ENCODE measurements at places on chromosomes 5 and 9.

GRCh38 chr9:121141306-121141705 lies 60.4 kb downstream of the RAB14 start:
- no peak for DNase-seq

DNA sequence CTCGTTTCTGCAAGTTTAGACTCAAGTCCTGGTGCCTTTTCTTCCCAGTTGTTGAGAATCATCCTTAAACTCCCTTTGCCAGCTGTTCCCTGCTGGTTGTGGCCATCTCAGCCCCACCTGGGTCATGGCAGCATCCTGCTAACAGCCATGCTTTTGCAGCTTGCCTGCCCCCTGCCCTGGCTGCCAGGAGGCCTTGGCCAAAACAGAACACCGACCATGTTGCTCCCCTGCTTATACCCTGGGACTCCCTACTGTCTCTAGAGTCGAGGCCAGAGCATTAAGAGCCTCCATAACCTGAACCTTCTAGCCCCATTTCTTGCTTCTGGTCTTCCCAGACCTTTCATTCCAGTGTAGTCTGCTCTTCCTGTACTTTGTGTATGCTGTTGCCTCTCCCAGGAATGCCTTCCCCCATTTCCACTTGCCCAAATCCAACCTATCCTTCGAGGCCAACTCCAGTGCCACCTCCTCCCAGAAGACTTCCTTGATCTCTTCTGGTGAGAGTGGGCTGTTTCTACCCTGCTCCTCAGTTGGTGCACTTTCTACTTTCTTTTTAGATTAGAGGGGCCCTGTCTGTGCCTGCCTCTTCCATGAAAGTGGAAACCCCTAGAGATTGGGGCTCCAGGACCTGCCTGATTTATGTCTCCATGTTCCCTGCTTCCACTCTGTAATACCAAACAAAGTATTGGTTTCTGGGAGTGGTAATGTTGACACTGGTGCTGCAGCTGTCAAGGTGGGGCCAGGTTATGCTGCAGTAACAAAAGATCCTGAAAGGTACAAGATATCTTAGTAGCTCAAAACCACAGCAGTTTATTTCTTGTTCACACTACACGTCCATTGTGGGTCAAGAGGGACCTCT lies 88.2 kb downstream of the AMBP start:
- no peak for DNase-seq

DNA sequence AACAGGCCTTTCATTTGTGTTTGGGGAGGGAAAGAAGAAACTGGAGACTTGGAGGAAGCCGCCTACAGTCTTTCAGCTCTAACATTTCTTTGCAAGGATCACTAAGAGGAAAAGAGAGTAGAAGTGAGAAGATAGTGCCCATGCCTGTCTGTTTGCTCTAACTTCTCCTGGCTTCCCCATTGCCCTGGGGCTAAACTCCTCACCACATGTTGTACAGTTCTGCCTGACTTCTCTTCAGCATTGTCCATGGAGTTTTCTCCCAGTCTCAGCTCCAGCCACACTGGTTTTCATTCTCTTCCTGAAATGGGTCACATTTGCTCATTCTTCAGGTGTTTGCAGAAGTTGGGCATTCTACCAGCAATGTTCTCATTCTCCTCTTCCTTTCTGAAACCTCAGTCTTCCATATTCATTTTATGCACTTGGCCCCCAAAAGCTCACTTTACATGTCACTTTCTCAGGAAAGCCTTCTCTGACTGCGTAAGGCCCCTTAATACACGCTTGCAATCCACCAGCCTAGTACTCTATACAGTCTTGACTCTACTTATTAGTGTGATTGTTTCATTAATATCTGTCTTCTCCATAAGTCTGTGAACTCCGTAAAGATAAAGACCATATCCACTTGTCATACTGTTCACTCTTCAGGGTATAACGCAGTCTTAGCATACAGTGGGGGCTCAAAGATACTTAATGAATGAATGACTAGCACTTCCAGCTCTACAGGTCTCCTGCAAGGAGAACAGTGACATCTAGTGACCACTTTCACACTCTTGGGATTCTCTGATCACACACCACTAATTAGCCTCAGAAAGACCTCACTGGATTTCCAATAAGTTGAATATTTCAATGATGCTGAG lies 40.2 kb upstream of the TRIM32 start:
- DNase-seq = no peak

DNA sequence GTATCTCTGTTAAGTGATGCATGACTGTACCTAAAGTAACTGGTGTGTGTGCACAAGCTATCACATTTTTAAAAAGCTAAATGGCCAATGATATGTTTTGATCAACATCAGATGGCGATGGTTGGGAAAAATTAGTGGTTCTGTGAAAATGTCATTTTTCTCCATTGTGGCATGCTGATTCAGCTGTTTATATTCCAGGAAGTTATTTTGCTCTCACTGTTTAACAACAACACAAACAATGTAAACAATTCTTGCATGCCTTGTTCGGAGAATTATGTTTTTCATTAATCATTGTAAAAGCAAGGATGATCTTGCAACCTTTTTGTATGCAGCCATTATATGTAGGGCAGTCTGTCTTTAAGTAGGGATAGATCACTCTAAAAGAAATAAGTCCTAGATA lies 106.1 kb upstream of the LHFPL2 start:
- DNase-seq = no peak

DNA sequence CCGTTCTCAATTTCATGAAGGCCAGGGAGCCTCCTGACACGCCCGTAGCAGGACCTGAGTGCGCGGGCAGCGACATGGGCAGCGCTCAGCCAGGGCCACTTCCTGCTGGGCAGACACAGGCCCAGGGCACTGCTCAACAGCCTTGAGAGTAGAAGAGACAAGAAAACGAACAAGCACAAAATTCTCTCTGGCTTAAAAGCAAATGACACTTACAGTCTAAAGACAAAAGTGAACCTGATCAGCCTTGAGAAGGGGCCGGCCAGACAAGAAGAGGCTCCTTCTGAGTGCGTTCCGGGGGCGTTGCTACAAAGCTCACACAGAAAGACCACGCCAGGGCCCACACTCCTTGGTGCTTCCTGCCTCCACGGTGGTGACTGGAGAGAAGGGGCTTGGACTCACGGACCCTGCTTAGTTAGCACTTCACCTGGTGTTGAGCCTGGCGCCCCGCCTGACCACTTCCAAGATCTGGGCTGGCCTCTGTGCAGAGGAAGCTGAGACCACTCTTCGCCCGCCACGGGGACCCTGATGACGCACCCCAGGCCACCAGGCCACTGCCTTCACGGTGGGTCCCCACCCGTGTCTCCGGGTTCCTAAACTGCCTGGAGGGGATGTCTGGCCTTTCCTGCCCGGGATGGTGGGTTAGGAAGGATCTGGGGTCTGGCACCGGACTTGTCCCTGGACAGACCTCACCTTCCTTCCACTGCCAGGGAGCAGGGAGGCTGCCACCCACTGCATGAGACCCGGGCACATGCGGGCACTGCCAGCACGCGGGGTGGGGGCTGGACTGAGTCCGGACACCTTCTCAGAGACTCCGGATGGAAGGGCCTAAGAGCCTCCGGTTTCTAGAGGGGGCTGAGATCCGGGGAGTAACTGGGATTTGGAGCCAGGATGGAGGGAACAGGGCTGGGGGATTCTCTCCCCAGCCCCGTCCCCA lies 1.3 kb downstream of the SLC12A7 start:
- DNase-seq = no peak

- no peak for DNase-seq
Observed at GRCh38 chr5:4142842-4143241, 547.2 kb downstream of the IRX1 start.

DNA sequence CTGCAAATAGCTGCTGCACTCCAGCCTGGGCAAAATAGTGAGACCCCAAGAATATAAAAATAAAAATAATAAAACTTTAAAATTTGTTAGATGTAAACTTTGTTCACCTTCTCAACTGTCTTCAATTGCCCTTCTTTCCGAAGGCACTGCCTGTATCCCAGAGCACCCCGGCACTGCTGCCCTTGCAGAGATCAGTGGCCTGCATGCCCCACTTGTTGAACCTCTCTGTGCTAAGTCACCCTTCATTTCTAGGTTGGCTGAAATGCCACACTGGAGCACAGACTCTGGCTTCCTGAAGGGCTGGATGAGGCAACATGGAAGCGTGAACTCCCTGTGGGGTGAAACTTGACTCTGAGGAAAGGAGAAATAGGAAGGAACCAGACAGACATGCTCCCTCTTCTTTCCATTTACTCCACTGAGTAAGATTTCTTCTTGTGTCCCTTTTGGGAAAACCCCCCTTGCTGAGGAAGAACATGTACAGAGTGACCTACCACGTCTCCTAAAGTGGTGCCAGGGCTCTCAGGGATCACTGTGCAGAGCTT lies 8.4 kb upstream of the JMY start:
- no peak for DNase-seq

- DNase-seq = no peak
Observed at GRCh38 chr9:22389271-22389670, 57.4 kb upstream of the DMRTA1 start.

DNA sequence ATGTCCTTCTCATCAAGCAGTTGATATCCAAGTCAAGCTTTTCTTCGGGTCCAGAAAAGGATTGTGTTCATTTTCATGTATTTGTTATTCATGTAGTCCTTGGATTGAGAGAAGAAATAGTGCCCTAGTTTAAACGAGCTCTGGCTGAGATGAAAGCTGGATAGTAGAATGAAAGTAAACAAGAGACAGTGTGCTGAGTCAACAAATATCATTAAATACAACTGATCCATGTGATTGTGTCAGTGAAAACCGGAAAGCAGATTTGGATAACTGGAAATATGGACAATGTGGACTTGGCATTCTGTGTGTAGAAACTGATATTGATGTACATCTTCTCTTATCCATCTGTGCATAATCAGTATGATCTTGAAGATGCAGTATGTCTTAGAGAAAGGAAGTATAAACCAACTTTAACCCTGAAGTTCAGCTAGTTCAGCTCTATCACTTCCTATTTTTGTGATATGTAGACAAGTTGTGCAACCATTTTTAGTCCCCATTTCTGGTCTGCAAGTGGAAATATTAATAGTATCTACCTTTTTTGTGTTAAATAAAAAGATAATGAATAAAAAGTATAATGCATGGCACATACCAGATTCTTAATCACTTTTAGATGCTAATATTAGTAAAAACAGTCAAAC lies 4.4 kb downstream of the MUSK start:
- no peak for DNase-seq

DNA sequence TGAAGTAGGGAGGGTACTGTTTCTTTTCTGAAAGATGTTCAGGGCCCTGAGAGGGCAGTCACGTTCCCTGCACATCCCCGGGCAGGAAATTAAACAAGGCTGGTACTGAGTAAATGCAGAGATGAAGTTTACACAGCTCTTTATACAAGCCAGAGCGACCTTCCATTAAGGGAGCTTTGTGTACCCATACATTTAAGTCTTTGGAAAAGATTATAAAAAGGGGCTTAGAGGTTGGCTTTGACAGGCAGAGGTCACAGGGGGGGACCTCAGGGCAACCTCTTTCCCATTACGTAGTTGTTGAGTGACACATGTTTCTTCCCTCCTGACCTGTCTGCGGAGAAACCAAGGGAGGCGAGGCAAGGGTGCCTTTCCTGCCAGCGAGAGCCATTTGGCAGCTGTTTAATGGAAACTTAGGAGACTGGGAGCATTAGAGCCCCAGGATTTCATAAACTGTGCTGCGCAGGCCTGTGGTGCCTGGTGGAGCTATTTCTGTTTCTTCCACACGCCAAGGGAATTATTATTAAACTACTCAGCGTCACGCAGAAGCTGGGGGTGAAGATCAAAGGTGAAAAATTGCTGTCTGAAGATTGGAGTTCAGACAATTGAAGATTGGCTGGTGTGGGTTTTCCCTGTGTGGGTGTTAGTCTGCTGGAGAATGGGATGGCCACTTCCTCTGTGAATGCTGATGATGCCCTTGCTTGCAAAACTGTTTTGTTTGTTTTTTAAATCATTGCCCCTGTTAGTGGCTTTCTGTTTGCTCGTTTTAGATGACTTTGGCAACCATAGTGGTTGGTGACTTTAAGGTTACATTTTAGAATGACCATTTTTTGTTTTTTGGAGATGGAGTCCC lies 3.2 kb upstream of the SMIM32 start:
- DNase-seq = no peak

DNA sequence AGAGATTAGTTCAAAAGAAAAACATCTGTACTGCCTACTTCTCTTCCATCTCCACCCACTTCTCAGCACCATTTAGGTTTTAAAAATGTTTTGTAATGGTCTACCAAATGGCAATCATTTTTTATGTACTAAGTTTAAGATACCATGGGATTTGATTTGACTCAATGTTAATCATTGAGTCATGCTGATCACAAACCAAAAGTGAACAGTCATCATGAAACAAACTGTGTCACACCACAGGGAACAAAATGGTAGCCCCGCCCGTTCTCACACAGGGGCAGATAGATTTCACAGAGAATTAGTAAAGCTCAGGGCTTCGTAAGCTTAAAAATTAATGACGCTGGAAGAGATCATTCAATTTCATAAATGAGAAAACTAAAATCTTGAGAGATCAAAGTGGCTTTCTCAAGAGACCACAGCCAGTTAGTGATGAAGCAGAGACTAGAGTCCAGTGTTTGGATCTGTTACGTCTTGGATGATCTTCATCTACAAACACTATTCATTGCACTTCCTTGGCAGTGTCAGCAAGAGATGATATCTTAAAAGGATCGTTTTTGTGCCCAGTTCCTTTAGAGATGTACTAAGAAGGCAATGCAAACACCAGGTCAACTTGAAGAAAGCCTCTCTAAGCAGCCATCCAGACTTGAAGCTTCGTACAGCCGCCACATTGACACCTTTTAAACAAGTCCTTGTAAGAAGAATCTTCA lies 33.9 kb upstream of the TRIO start:
- no peak for DNase-seq

- DNase-seq = no peak
Observed at GRCh38 chr5:92861531-92862285, 719.3 kb downstream of the NR2F1-AS1 start.

DNA sequence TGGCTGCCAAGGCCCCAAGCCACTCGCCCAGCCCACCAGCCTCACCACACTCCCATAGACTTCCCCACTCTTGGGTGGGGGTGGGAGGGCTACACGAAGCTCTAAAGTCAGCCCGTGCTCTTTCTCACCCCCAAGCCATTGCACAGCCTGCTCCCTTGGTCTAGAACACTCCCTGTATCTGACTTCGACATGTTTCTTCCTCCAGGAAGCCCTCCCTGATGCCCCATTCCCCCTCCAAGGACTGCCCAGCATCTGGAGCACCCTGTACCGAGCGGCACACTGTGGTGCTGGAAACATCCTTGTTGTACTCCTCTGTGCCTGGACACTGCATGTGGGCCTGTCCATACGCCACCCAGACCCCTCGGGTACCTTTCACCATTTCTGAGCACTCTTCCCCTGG lies 49.4 kb upstream of the KCNMB1 start:
- DNase-seq = no peak

- DNase-seq = no peak
Observed at GRCh38 chr5:40030661-40031060, 605.9 kb upstream of the DAB2 start.

DNA sequence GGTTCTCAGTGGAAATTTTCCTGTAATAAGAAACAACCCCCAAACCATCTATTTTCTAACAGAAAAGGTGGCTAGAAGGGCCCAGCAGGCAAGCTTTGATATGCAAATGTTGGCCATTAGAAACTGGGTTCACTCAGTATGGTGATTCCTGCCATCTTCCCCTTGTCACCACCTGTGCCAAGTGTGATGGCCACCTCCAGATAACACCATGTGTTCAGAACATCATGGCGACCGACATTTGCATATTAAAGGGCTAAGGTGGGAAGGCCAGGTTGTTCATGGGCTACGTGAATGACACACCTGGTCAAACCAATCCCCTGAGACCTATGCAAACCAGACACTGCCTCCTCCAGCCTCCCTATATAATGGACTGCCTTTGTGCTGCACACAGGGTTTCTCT lies 20.4 kb downstream of the FOXE1 start:
- DNase-seq = no peak

Data from T-helper 22 cell (primary cell).